Activated CD8-positive, alpha-beta memory T cell treated with anti-CD3 and anti-CD28 coated beads, Interleukin-2, amount 50 U/mL, for 4 hours (primary cell): ENCODE measurements at places on chromosomes 1 and 21.

GRCh38 chr1:209625791-209626285, 26.4 kb downstream of the LAMB3 start:
- DNase-seq: no peak

GRCh38 chr1:43387976-43388599, 1.5 kb downstream of the MED8 start:
- DNase-seq: no peak

DNA sequence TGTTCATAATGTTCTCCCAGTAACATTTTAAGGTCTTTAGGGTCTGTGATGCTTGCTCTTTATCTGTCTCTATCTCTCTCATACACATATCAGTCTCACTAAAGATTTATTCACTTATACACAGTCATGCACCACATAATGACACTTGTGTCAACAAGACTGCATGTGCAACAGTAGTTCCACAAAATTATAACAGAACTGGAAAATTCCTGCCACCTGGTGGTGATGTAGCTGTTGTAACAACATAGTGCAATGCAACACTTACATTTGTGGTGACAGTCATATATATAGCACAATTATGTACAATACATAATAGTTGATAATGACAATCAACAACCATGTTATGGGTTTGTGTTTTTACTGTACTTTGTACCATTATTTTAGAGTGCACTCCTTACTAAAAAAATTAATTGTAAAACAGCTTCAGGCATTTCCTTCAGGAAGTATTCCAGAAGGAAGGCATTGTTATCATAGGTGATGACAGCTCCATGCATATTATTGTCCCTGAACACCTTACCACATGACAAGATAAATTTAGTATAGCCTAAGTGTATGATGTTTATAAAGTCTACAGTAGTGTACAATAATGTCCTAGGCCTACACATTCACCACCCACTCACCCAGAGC, 8.1 kb downstream of the TDRD5 start:
- no peak for DNase-seq

GRCh38 chr1:111318523-111318922, 27.9 kb downstream of the CHIA start:
- no peak for DNase-seq

DNA sequence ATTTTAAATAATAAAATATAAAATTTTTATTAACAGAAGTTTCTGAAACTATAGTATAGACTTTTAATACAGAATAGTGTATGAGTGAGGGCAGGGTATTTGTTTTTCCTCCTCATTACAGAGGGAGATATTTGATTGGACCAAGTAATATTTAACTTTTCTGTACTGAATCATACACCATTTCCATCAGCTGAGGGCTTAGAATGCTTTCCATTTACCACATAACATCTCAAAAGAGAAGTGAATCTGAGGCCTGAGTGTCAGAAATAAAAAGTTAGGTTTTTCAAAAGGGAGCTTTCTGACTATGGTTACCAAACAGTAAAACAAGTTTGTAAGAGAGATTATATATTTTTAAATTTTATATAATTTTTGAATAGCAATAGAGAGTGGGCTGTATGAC, 29.5 kb downstream of the TLCD4 start:
- DNase-seq: no peak

- DNase-seq: no peak
Observed at GRCh38 chr1:204577794-204578478, 61.7 kb downstream of the MDM4 start.

- DNase-seq: no peak
Observed at GRCh38 chr1:204703268-204703664, 17.7 kb upstream of the LRRN2 start.

- DNase-seq: no peak
Observed at GRCh38 chr1:109530457-109531087, 9.1 kb upstream of the GPR61 start.

DNA sequence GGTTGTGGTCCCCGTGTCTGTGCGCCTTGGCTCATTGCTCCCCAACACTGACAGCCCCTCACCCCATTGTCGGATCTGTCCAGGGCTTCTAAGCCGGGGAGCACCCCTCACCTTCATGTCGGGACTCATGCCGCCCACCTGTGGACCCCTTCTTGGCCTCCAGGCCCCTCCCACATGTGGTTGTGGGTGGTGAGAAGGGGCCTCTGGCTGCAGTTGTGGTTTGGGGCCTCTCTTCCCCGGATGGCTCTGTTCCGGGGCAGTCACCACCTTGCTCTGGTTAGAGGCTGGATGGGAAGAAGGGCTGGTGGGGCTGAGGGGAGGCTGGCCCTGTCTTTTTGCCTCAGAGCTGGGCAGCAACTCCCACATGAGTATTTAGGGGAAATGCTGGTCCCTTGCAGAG, 158.6 kb upstream of the C1orf174 start:
- DNase-seq: no peak

GRCh38 chr1:64001038-64001437, 202.4 kb upstream of the UBE2U start:
- DNase-seq: no peak

GRCh38 chr1:54084794-54085193, 31.4 kb downstream of the TCEANC2 start:
- no peak for DNase-seq

GRCh38 chr1:117365350-117366176, 1.7 kb upstream of the MAN1A2 start:
- DNase-seq: no peak

DNA sequence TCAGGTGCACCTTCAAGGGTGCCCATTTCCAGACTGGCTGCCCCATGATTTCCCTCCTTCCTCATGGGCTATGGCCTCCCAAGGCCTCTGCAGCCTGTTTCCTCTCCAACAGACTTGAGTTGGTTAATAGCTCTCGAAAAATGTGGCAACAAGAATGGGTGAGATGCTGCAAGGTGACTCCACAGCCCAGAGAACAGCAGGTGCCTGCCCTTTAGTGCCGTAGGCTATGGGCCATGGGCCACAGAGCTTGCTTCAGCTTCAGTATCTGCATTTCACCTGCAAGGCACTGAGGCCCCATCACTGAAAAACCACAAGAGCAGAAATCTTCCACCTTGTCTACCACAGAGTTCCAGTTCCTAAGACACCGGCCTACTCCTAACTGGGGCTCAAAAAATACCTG, 122.0 kb downstream of the ETS2 start:
- no peak for DNase-seq

GRCh38 chr1:69754521-69754920, 186.8 kb downstream of the LRRC7 start:
- DNase-seq: no peak

DNA sequence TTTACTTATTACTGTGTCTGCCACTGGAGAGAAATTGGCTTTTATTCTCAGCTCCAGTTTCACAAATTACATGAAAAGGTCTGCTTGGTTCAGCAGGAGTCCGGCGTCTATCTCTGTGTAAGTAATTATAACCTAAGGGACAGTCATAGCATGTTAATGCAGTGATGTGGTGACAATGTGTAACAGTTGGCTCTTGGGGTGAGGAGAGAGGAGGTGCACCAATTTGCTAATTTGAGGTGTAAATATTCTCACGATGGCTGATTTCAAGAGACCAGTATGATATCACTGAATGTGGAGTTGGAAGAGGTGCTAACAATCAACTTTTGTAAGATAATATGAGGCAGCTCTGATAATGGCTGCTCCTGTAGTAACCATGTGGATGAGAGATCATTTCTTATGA, 86.1 kb downstream of the CTH start:
- DNase-seq: no peak

DNA sequence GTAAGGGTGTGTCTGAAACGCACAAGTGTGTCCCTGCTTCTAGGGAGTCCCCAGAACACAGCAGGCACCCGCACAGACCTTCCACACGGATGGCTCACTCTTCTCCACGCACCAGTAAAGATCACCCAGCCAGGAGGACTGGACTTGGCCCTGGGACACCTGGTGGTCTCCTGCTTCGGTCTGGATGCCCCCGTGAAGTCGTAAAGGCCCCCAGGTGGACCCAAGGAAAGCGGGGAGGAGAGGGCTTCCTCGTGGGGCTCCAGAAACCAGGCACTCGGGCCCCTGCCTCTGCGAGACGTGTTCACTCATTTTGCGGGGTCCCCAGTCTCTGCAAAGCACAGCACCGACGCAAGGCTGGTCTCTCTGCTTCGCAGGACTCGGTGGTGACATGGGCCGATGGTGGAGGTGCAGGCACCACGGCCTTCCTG, 20.2 kb upstream of the COL6A2 start:
- DNase-seq: no peak

GRCh38 chr1:23497777-23498439, 13.9 kb upstream of the ASAP3 start:
- DNase-seq: no peak

DNA sequence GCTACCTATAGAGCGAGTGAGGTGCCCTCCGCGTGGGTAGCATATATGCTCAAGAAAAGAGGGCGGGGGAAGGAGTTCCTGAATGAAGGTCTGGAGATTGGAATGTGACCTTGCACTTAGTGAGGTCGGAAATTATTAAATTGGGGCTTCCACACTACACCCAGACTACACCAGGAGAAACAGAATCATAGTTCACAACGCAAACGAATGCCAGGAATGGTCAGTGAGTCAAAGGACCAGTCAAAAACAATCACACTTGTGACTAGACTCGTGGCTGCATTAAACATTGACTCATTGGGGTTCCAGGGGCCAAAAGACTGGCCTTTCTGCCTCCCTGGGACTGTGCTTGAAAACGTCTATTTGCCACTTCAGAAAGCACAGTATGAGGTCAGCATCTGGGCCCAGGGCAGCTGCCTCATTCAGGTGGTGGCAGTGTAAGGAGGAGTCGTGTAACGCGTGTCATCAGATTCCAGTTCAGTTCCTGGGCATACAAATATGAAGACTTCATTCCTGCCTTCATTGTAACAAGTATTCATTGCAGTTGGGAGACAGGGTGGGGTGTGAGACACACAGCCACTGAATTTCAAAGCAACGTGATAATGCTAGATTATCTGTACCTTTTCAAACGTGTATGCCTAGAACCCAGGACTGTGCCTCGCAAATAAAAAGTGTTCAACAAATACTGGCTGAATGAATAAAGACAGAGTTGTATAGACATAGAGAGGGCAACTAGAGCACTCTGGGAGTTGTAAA, at the start of gene YOD1:
TSS of gene YOD1 (minus strand) at position 18 of the 753 bp plus-strand sequence. CDS start 178 bp downstream, outside the sequence.
- DNase-seq: no peak

GRCh38 chr1:208438112-208438699, 194.0 kb upstream of the PLXNA2 start:
- DNase-seq: no peak

- no peak for DNase-seq
Observed at GRCh38 chr1:211730347-211730746, 54.9 kb upstream of the NEK2 start.

GRCh38 chr1:34549199-34549598, 205.6 kb upstream of the GJB5 start:
- no peak for DNase-seq

- DNase-seq: no peak
Observed at GRCh38 chr1:111679541-111679940, 59.7 kb downstream of the INKA2 start.

DNA sequence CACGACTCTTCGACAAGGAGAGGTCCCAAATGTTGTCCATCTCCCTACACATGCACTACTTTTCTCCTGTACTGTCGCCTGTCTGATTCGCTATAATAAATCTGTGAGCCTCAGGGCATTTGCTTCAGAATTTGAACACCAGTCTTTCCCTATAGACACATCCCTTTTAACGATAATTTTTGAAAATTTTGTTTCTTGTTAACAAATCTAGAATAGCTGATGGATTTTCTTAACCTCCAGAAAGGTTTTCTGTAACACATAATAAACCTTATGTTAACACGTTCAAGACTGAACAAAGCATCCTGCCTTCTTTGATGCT, 704 bp downstream of the CAPZA1 start:
- no peak for DNase-seq

- no peak for DNase-seq
Observed at GRCh38 chr21:26914557-26914956, 52.3 kb downstream of the ADAMTS5 start.

DNA sequence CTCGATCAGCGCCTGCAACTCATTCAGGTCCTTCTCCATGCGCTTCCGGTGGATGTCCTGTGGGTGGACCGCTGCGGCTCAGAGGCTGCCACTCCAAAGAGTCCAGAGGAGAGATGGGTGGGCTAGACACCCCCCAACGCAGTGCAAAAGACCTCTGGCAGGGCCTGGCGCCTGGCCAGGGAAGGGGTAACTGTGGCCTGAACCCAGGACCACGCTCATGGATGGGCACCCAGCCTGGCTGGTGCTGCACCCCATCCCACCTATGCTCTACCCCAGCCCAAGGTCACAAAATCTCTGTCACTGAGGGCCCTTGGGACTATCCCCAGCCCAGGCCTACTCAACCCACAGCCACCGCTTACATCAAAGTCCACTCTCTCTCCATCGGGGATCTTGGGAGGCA, 12.2 kb downstream of the TNNT2 start:
- DNase-seq: no peak

DNA sequence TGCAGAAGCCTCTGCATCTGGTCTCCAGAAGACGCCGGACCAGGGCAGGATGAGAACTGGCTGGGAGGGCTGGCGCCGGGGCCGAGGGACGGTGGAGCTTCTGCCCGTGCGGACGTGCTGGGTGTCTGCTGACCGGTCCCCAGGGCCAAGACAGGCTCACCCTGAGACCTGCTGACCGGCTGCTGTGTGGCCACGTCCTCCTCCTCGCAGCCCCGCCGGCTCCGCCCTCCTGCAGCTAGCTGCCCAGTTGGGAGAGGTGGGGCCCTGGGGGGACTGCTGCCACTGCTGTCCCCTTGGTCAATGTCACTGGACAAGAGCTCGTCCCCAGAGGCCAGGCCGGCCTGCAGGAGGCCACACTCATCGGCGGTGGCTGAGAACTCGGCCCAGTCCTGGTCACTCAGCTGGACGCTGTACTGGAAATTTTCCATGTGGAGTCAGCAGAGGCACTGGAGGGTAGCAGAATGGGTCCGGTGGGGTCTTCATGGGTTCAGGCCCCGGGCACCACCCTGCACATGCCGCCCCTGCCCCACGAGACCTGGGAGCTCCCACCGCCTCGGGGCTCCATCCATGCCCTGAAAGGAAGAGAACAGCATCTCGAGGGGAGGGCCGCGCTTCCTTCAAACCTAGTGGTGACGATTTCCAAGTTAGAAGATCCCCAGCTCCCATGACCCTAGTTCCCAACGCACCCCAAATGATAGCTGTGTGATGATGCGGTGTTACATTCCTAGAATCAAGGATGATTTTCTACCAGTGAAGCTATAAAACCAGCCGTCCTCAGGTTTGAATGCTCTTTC, 1.1 kb downstream of the PERM1 start:
- peak; percentile 16 for DNase-seq

DNA sequence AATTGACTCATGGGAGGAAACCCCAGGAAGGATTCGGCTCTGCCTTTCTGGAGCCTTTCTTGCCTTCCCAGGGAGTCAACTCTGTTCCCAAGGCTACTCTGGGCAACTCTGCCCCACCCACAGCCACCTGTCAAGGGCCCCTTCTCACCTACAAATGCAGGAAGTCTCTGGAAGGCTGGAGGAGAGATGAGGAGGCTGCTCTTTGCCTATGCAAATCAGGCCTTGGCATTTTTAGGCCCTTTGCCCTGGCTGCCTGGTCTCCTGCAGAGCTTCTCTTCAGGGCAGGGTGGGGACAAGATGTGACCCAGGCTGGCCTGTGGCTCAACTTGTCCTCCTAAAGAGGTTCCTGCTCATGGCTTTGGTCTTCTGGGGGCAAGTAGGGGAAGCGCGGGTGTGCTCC, 5.4 kb downstream of the SLC6A9 start:
- no peak for DNase-seq
